ENCODE measurements at places on chromosomes 16 and 17. TPM values are rescaled to one million over a fixed set of nuclear protein-coding genes. Genes with fewer than 3 reads are reported as not detected.

PRSS21 gene
- polyA plus RNA-seq: not detected

DERL2 gene
- polyA plus RNA-seq: 65.1 TPM

ZG16 gene
- polyA plus RNA-seq: 0.05 TPM

ZNF624 gene
- polyA plus RNA-seq: 12.3 TPM

MPO gene
- 3.5 TPM for polyA plus RNA-seq

SLC16A3 gene
- polyA plus RNA-seq: 14.1 TPM

KRT33A gene
- polyA plus RNA-seq: not detected

ABAT gene
- 225 TPM for polyA plus RNA-seq

CDH16 gene
- 1.8 TPM for polyA plus RNA-seq

CBFB gene
- 38.6 TPM for polyA plus RNA-seq

GH2 gene
- not detected for polyA plus RNA-seq

ATAD5 gene
- 4.0 TPM for polyA plus RNA-seq

MT3 gene
- 363 TPM for polyA plus RNA-seq

FBXW10 gene
- 0.71 TPM for polyA plus RNA-seq

CNTNAP1 gene
- polyA plus RNA-seq: 55.1 TPM

TMIGD1 gene
- polyA plus RNA-seq: not detected

SLC46A1 gene
- 26.2 TPM for polyA plus RNA-seq

LDHD gene
- polyA plus RNA-seq: 8.1 TPM

PRSS53 gene
- 2.5 TPM for polyA plus RNA-seq

CD300E gene
- polyA plus RNA-seq: not detected

STAT5B gene
- 44.1 TPM for polyA plus RNA-seq

CHST4 gene
- 0.27 TPM for polyA plus RNA-seq

NPIPB6 gene
- 6.1 TPM for polyA plus RNA-seq

CX3CL1 gene
- polyA plus RNA-seq: 49.5 TPM

PKD1 gene
- polyA plus RNA-seq: 201 TPM

CTDNEP1 gene
- 177 TPM for polyA plus RNA-seq

ADAP2 gene
- polyA plus RNA-seq: 8.2 TPM

CDH11 gene
- 85.0 TPM for polyA plus RNA-seq

KIF2B gene
- polyA plus RNA-seq: not detected

SULT1A3 gene
- 16.9 TPM for polyA plus RNA-seq

SOST gene
- 1.5 TPM for polyA plus RNA-seq

EVPLL gene
- 0.70 TPM for polyA plus RNA-seq

CD7 gene
- 0.42 TPM for polyA plus RNA-seq

SLX1A gene
- 47.2 TPM for polyA plus RNA-seq

BMERB1 gene
- polyA plus RNA-seq: 252 TPM

DHRS7C gene
- polyA plus RNA-seq: 0.18 TPM

MYL4 gene
- 1.5 TPM for polyA plus RNA-seq

CACNG3 gene
- polyA plus RNA-seq: 21.1 TPM

ITPRIPL2 gene
- polyA plus RNA-seq: 7.1 TPM

TP53TG3D gene
- polyA plus RNA-seq: 2.3 TPM

KRT39 gene
- polyA plus RNA-seq: not detected

Measured in spinal cord (tissue), 10 donors.